Urothelium cell line (cell line): ENCODE measurements at places on chromosomes 2 and 18.

GRCh38 chr2:18749912-18750526 is 160.7 kb upstream of the NT5C1B start:
- DNase-seq, result peak; percentile 32

DNA sequence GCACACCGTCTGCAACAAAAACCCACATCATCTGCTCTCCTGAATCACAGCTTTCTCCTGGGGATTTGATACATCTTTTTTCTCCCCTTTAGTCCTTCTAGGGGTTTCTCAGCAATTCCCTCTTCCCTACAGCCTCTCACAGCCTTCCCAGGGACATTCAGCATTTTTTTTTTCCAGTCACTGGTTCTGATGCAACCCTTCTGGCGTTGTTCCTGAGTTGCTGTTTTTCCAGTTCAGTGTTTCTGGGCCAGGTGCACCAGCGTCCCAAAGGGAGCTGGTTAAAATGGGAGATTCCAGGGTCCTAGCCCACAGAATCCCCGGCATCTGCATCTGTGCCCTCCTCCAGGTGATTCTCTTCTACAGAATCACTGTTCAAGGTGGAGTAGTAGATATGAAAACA is 36.1 kb downstream of the ADCY3 start:
- DNase-seq, result no peak

DNA sequence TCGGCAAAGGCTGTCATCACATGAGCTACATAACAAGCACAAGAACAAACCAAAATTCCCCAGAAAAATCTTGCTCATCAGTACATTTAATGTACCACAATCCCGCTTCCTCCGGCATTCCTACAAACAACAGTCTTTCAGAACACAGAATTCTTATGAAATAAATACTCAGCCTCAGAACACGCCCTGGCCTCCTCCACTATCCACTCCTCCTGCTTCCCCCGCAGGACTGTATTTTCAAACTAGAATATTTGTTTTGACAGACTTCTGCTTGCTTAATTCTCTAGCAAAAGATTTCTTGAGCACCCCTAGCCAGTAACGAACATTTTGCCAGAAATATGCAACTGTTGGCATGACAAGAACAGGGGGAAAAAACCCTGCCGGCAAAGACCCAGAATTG is 131.2 kb downstream of the THADA start:
- no peak for DNase-seq

DNA sequence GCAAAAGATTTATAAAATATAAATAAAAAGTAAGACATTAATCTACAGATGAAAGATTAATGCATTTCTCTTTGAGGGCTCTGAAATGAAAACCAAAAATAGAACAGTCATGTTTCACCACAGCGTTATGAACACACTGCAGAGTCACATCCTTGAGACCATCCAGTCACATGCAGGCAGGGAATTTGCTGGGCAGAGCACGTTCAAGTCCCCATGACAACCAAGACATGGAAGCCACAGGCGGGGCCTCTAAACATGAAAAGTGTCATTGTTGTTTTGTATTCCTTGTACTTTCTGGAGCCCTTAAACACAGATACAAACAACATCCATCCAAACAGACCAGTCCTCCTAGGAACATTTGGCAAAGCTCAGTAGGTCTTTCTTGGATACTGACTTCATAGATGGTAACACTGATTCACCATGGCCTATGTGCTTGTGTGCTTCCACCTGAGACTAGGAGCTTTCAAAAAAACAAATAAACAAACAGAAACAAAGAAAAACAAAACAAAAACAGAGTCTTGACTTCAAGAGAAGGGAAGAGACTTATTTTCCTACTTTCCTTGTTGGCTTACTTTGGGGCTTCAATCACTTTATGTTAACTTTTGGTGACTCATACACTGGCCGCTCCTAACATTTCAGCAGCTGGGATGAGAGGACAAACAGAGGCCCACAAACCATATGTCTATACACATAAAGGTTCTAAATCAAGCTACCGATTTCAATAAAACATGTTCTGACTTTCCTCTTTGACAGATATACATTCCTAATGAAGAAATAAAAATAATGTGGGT is 99.5 kb upstream of the CCDC85A start:
- no peak for DNase-seq

GRCh38 chr2:11896386-11896785 is 150.0 kb downstream of the LPIN1 start:
- DNase-seq, result no peak

GRCh38 chr2:177289824-177290628 is 25.5 kb upstream of the NFE2L2 start:
- no peak for DNase-seq

DNA sequence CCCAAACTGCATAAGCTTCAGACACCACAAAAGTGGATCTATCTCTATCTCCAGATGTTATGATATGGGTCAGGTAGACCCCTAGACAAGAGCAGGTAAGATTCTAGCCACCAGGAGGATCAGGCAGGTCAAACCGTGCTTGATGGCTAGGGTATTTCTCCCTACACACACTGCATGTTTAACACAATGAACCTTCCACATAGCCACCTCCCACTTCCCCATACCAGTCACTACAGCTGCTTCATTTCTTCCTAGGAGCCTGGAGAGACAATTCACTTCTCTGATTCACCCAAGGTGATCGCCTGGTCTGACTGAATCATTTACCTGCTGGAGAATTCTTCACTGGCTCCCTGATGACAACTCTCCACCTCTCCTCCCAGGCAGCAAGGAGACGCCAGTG is 66.0 kb upstream of the MYCN start:
- no peak for DNase-seq

- DNase-seq, result peak; percentile 10
Observed at GRCh38 chr2:159755788-159756187, 42.2 kb downstream of the CD302 start.

GRCh38 chr2:74019516-74019915 is 34.8 kb downstream of the TET3 start:
- DNase-seq, result no peak

GRCh38 chr2:11156396-11157075 is 1.3 kb downstream of the SLC66A3 start:
- no peak for DNase-seq

- DNase-seq, result no peak
Observed at GRCh38 chr2:187470698-187471097, 22.6 kb upstream of the CALCRL start.

GRCh38 chr2:216713691-216714336 is 18.5 kb upstream of the IGFBP5 start:
- peak; percentile 90 for DNase-seq

DNA sequence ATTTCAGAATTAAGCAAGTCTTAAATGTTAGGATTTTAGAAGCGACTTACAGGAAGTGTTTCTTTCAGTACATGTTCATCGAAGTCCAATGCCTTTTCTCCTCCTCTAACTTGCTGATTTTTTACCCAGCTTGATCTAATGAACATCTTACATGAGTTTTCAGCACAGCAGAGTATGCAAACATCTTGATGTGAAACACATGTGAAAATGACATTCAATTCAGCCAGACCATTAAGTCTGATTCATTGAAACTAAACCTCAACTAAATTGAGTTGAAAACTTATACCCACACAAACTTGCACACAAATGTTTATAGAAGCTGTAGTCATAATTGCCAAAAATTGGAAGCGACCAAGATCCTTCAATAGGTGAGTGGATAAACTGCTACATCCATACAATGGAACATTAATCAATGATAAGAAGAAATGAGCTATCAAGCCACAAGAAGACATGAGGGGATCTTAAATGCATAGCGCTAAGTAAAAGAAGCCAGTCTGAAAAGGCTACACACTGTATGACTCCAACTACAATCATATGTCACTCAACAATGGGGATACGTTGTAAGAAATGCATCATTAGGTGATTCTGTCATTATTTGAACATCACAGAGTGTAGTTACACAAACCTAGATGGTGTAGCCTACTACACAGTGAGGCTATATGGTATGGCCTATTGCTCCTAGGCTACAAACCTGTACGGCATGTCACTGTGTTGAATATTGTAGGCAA is 18.5 kb downstream of the PSTPIP2 start:
- DNase-seq, result no peak

DNA sequence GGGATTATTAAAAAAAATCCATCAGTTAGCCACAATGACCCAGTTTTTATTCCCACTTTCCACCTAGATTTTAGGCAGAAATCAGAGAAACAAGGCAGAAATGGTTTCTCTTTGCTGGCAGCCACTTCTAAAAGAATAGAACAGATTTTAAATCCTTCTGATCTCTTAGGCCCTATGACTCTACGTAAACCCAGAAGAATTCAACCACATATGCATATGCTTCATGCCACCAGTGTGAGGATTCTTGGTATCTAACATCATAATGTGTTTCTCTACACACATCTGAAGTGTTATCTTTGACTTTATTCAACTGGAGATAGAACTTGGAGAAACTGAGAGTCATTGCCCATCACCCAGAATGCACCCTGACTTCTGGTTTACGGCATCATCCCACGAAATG is 128.7 kb upstream of the TANK start:
- no peak for DNase-seq

DNA sequence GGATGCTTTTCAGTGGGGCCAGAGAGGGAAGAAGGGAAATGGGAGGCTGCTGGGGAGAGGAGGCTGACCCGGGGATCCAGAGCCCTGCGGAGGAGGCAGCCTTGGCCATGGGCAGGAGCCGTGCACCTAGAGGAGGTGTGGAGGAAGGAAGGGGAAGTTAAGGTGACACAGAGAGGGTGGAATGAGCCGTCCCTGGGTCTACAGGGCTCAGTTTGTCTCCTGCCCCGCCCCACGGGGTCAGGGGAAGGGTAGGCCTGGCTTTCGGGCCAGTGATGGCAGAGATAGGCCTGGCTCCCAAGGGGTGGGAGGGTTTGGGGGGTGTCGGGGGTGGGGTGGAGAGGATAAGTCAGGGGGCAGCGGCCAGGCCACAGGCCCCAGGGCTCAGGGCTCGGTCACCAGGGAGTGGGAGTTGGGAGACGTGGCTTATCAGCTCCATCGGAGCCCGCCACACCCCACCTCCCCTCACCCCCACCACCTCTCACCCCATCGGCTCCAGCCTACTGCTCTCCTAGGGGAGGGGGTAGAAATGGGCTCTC is 39.5 kb upstream of the NOTO start:
- DNase-seq, result no peak

DNA sequence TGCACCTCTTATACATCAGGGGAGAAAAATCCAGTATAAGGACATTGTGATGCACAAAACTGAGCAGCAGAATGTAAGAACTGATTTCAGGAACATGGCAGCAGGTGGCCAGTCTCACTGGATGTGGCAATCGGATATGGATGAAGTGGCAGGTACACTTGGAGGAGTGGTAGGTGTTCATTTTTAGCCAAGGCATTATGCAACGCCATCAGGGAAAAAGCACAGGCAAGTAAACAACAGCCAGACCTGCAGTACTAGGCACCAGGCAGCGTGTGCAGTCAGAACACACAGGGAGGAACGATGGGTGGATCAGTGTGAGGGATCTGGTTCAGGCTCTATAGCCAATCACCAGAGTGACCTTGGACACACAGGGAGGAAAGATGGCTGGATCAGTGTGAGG is 77.4 kb upstream of the GCFC2 start:
- no peak for DNase-seq

GRCh38 chr2:179263446-179264367 is 925 bp downstream of the SESTD1 start:
- DNase-seq, result peak; percentile 34

GRCh38 chr2:65539633-65540032 is 107.2 kb upstream of the SPRED2 start:
- no peak for DNase-seq

- no peak for DNase-seq
Observed at GRCh38 chr2:11947956-11948355, 201.5 kb downstream of the LPIN1 start.

GRCh38 chr2:214311931-214312749 is 98.7 kb upstream of the VWC2L start:
- no peak for DNase-seq

GRCh38 chr2:240992572-240993291 is 5.7 kb upstream of the SNED1 start:
- no peak for DNase-seq

DNA sequence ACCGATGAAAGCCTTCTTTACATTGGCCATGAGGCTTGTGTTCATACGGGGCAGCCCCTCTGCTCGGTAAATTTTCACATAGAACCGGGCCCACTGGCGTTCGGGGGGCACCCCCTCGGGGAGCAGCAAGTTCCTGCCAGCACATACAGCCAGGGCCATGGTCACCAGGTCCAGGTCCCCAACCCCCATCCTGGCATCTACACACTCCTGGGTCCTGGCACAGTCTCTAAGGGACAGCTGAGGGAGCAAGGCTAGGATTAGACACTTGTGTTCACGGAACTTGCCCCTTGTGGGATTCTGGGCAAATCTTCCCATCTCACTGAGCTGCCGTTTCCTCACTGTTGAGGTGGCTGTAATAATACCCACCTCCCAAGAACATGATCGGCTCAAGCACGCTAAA is 5.6 kb upstream of the OTOF start:
- no peak for DNase-seq

- no peak for DNase-seq
Observed at GRCh38 chr2:9262671-9263171, 56.1 kb downstream of the ASAP2 start.

DNA sequence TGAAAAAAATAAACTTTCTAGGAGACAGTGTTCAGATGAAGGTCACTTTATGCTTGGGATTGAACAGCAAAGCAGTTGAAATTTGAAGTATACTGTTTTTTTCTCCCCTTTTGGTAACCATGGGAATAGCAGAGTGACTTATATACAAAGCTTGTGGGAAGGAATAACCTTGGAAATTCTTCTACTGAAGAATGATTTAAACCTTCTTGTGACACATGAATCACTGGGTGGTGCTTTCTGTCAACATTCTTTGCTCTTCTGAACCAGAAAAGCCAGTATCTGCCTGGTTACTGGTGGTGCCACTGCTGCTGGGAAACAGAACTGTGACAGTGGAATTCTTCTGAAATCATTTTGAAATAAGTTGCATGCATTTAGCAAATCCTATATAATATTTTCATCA is 39.4 kb upstream of the RND3 start:
- peak; percentile 67 for DNase-seq
